ENCODE measurements at places on chromosomes 1 and 21.

GRCh38 chr1:6262555-6263420 lies 1.9 kb upstream of the GPR153 start:
- DNase-seq: no peak

- DNase-seq: no peak
Measured at GRCh38 chr1:201537028-201537427, 1.9 kb upstream of the NAV1 start.

DNA sequence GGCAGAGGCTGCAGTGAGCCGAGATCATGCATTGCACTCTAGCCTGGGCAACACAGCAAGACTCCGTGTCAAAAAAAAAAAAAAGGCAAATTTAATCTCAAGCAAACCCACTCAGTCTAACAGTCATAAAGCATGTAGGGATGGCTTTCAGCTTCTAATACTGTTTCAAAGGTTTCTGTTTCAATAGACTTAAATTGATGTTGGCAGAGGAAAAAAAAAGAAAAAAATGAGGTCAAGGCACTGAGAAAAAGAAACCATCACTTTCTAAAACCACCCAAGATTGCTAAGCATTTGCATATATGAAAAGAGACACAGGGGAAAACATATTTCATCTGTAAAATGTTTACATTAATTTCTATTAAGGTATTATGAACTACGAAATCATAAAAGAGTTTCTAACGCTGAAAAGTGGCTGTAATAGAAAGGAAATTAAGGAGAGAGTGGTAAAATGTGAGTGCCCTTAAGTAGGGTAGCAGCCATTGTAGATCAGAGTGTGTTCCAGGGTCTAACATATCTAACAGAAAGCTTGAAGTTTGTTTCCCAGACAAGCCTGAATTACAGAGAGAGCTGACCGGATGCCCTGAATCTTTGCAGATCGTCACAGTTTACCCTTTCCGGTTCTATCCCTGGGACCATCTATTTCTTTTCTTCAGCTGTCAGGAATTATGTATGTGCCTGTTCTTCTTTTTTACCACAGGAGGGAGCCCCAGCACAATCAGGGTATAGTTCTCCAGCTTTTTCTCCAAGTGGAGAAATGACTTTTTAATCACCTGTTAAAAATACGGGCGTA lies 70.0 kb downstream of the PLD5 start:
- DNase-seq: no peak

DNA sequence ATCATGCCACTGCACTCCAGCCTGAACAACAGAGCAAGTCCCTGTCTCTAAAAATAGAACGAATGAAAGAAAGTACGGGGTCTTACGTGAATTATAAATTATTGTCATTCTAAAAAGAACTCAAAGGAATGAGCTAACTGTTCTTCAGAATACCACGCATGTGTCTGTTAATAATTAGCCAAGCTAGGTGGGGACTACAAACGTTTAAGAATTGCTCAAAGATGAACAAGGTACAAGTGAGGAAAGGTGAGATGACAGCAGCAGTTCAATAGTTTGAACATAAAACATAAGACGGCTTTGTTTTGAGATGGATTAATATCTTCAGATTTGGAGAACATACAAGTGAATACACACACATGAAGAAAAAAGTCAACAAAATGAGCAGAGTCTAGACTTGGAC lies 79.6 kb downstream of the UBR4 start:
- no peak for DNase-seq

DNA sequence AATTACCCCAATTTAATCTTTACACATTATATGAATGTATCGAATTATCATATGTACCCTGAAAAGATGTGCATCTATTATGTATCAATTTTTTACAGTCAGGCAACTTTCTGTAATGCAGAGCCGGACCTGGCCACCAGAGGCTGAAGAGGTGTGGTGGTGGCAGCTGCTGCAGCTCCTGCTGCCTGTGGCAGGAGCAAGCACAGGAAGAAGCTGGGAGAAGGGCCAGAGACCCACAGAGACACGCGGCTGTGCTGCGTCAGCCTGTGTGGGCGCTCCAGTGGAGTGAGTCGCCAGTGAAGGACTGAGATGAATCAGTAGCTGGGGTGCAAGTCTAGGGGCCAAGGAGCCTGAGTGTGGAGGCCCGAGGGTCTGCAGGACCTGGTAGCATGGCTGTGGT lies 74.3 kb upstream of the COG2 start:
- peak; percentile 13 for DNase-seq

- no peak for DNase-seq
Measured at GRCh38 chr1:167258858-167259257, 38.2 kb downstream of the POU2F1 start.

DNA sequence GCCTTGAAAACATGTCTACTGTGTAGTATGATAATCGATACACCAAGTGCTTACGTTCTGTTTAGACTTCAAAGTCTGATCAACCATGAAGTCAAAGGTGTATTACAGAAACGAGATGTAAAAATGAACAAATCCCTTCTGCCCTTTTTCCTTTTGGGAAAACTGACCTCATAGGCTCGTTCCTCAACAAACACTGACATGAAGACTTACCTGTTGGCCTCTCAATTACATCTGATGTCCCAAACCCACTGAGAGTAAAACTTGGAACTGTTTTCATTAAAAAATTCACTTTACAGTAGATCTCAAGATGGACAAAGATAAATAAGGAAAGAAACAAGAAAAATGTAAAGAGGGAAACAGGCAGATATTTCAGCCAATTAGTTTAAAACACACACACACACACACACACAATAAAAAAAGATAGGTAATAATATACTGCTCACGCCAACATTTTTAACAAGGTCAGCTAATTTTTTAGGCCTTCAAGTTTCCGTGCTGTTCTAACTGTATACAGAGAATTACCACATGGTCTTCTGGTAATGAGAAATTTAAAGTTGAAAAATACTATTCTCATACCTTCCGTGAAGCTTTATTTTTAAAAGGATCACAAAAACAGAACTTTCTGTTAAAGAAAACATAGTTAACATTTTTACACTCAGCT lies 2.1 kb downstream of the HMGN1 start:
- no peak for DNase-seq

Measured in activated naive CD8-positive, alpha-beta T cell treated with anti-CD3 and anti-CD28 coated beads, Interleukin-2, amount 50 U/mL, for 24 hours (primary cell).